ENCODE measurements at places on chromosomes 5 and 9. TPM values are rescaled to one million over a fixed set of nuclear protein-coding genes. Genes with fewer than 3 reads are reported as not detected.

AQP7 gene
- 0.73 TPM for total RNA-seq

GRXCR2 gene
- not detected for total RNA-seq

IRF1 gene
- 1.4 TPM for total RNA-seq

CNTLN gene
- 6.3 TPM for total RNA-seq

IGIP gene
- total RNA-seq: 1.1 TPM

Data from motor neuron (in vitro differentiated cells).